ENCODE measurements at places on chromosomes 13 and 19.

DNA sequence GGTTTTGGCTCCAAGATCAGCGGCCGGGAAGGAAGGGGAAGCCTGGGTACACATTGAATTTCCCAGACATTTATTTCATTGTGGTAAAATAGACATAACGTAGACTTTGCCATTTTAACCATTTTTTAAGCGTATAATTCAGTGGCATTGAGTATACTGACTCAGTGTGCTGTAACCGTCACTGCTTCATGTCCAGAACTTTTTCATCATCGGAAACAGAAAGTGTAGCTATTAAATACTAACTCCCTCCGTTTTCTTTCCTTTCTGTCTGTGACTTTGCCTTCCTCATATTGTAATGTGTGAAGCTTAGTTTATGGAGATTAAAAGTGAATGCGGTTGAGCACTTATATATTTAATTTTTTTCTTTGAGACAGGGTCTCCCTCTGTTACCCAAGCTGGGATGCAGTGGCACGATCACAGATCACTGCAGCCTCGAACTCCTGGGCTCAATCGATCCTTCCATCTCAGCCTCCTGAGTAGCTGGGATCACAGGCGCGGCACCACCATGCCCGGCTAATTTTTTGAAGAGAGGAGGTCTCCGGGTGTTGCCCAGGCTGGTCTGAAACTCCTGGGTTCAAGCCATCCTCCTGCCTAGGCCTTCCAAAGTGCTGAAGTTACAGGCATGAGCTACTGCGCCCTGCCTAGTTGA is 1.4 kb downstream of the HNRNPM start:
- no peak for DNase-seq

GRCh38 chr13:37011002-37011401 is 10.4 kb downstream of the EXOSC8 start:
- DNase-seq, result no peak

DNA sequence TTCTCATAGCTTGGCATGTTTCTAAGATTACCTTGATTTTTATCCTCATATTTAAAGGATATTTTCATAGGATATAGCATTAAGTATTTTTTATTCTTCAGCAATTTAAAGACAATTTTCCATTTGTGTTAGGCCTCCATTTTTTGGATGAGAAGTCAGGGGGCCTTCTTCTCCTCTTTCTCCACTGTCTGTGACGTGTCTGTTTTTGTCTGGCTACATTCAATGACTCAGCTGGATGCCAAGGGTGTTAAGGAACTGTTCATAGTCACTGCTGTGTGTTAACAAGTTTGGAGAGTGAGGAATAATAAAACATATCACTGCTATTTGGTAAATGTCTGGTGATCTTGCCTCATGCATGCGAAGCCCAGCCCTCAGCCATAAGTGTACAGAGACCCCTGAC is 36.4 kb downstream of the ZNF582 start:
- no peak for DNase-seq

DNA sequence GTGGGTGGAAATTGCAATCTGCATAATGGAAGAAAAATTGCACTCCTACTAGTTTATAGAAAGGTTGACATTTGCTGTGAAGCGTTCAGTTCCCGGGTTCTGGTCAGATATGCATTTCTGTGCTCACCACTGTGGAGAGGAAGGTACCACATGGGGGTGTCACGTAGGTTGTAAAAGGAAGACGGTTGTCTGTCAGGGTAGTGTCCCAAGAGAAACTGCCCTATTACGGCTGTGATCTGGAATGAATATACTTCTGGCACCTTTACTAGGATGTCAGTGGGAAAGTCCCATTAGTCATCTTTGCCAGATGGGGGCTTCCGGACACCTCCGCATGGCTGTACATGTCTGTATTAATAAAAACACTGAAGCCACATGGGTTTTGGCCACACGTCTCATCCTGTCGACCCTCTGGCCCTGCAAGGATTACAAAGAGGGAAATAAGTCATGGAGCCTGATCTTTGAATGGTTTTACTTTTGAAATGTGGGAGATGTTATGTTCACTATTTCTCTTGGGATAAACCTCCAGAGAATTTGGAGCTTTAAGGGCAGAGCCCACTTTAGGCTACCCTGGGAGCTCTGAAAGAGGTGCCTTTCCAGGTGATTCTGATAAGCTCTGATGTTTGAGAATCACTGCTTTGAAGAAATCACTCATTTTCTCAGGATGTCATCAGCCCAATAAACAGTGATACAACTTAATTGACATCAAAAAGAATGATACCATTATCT is 133.9 kb downstream of the AKAP11 start:
- DNase-seq, result no peak

- DNase-seq, result no peak
Measured at GRCh38 chr19:55109527-55110291, 7.7 kb downstream of the PPP1R12C start.

- no peak for DNase-seq
Measured at GRCh38 chr13:34591900-34592529, 350.1 kb upstream of the NBEA start.
